Activated naive CD4-positive, alpha-beta T cell (primary cell): ENCODE measurements at places on chromosomes 2 and 18.

GRCh38 chr18:31497836-31498573 is at the start of gene DSG2:
DSG2 (plus strand) TSS chr18:31498177; CDS start chr18:31498252, 75 bp downstream.
- no peak for DNase-seq

- DNase-seq, result no peak
These were observed 70.0 kb downstream of the HDAC4 start for GRCh38 chr2:239330836-239331235.

DNA sequence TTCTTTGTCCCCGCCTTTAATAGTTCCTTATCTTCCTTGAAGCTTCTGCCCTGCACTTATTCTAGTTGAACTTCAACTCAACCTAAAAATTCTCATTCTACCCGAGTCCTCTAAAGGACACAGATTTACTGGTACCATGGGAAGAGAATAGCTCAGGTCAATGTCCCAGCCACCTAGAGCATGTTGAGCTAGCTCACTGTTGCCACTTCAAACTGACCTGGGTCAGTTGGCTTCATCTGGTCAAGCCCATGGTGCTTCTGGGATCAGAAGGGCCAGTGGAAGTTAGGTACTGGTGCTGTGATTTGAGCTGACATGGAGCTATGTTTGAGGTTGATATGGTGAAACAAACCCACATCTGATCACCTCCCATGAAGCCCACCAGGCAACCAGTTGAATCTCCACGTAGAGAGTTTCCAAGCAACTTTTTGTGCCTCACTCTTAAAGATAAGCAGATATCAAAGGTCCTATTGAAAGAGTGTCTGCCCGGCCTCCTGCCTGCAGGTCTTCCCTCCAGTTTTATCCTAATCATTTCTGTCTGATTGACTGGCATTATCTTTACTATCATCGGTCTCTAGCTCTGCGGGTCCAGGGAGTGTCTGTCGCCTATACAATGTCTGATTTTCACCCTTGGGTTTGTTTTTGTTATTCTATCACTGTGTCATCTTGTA is 17.2 kb downstream of the GREB1 start:
- no peak for DNase-seq

DNA sequence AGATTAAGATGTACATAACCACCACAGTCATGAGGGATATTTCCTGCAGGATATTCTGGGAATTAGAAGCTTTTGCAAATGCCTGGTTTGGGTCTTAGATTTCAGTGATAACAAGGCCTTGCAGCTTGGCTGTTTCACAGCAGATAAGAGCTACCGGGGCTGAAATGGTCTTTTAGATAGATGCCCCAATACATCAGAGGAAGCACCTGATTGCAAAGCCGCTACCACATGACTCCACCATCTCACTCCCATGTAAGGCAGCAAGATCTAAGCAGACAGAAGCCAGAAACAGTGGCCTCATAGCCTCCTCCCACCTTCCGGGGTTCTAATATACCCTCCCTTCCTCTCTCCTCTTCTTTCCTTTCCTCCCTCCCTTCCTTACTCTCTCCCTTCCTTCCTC is 31.1 kb upstream of the EPG5 start:
- DNase-seq, result no peak

DNA sequence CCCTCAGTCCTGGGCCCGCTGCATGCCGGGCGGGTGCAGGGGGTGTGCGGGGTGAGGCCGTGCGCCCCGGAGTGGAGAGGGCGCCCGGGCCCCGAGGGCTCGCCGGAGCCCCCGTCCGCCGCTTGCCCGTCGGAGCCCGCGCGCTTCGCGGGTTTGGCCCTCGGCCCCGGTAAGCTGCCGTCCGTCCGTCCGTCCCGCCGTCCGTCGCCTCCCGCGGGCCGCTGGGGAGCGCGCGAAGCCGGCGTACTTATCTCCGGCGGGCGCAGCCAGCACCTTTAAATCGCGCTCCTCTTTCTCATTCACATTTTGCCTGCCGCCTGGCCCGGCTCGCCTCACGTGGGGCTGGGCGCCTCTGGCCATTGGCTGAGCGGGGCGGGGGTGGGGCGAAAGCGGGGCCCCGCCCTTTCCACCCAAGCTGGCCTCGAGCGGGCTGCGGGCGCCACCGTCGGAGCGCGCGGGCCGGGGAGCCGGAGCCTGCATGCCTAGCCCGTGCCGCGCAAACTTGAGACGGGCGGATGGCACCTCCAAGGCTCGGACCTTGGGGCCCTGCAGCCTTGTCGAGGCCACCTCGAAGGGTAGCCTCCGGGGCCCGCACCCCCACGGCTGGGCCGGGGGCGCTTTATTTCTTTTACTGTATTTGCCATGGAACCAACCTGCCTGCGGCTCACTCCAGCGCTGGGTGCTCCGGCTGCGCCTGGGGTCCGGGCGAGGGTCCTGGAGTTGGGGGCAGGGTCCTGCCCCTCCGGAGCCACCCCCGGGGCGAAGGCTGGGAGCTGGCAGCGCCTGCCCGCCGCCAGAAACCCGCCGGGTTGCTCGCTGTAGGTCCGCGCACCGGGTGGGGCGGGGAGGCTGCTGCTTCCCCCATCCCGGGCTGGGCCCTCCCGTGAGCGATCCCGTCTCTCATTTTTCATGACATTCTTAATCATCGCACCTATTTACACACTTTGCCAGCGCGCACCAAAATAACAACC is at the start of gene GBX2:
TSS of gene GBX2 (minus strand) at position 277 of the 971 bp plus-strand sequence. CDS start 415 bp downstream, outside the sequence.
- DNase-seq, result no peak

GRCh38 chr18:2794159-2794558 is 52.6 kb upstream of the EMILIN2 start:
- DNase-seq, result no peak

DNA sequence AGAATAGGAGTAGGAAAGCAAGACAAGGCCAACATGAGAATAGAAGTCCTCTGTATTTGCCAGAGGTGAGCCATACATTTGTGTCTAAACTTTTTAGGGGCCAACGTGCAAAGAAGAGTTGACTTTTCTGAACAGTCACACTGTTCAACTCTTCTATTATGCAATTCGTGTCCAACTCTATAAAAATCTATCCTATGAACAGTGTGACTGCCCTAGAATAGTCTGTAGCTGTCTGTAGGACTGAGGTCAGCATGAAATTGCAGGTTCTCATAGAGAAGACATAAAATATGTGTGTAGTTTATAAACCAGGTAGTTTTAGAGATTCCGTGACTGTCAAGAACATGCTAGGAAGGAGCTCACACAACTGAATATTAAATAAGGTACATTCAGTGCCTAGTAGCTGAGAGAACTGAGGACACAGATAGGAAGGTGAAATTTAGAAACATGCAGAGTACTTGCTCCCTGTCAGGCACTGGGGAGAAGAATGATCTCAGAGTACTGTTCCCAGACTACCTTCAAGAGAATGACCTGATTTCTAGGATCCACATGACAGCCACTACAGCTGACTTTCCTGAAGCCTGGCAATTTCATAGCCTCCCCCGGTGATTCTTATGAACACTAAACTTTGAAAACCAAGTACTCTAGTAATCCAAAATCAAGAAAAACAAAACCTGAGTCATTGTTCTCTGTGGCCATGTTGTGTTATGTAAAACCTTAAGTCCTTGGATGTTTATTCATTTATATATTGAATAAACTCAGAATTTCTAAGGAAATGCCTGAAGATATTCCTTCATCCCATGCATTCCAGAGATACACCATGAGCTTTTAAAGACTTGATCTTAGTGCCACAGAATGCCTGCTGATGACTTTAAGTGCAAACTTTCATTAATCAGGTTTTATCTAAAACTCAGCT is 201.5 kb upstream of the BOD1L2 start:
- no peak for DNase-seq

DNA sequence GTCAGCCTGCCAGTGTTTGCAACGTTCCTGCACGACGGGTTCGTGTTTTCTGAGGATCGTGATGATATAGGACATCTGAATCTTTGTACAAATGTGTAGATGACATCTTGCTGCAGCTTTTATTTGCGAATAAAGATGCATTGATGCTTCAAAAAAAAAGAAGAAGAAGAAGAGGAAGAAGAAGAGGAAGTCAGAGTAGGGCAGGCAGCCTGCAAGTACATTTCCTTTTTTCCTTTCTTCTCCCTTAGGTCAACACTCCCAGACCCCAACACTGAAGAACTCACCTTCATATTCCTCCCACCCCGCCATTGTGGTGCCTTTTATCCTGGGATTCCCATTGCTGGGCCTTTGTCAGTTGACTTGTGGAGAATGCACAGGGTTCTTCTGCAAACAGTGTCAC is 91.5 kb downstream of the FHOD3 start:
- DNase-seq, result no peak

DNA sequence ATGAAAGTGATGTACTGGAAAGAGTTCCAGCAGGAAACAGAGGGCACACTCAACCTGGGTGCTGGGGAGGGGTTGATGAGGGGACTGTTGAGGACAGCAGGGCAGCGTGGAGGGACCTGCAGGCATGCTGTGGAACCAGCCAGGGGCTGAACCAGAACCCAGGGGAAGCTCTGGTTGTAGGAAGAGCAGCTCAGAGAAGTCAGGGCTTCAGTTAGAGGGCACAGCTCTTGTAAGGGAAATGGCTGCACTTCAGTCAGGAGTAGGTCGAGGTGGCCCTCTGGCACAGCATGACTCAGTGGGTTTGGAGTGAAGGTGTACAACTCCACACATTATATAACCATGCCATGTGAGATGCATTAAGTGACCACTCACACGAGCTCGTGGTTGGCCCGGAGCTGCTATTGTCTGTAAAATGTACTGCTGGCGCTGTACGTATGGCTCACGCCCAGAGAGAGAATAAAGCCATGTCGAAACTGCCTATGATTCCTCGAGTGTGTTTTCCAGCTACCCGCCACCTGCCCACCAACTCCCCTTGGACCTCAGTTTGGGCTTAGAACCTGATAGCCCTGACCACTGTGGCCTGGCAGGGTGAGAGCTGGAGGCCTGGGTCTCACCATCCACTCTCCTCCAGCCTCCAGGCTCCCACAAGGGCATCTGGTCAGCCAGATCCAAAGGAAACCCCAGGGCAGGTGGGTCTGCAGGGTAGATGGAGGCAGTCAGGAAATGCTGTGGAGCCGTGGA is 136.5 kb upstream of the HS6ST1 start:
- no peak for DNase-seq

- DNase-seq, result no peak
These were observed 99.4 kb upstream of the GALNT5 start for GRCh38 chr2:157158111-157158510.

DNA sequence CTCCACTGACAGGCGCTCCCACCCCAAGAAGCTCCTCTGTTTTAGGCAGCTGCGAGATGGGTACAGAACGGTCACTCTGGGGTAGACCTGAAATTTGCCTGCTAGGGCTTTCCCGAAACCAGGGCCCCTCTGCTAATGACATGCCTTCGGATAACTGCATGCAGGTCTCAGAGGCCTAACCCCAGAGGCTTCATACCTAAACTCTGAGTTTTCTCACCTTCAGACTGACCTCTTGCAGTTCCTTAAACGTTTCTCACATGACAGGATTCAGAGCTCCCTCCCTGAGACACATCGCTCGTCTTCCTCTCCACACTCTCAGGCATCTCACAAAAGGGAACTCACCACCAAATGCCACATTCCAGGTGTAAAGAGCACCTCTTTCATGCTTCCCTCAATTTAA is 11.3 kb upstream of the KLHL29 start:
- no peak for DNase-seq

DNA sequence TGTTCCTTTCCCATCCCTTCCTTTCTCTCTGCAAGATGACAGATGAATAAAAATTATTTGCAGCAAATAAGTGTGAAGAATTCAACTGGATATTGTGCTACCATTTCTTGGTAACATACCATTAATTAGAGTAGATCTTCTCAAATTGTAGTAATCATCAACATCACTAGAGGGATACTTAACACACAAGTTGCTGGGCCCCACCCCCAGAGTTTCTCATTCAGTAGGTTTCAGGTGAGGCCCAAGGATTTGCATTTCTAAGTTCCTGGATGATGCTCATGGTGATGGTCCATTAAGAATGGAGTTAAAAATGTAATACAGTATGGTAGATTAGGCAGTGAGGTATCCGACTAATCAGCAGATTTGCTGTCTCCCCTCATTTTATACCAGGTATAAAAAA is 594.0 kb downstream of the ERBB4 start:
- no peak for DNase-seq

DNA sequence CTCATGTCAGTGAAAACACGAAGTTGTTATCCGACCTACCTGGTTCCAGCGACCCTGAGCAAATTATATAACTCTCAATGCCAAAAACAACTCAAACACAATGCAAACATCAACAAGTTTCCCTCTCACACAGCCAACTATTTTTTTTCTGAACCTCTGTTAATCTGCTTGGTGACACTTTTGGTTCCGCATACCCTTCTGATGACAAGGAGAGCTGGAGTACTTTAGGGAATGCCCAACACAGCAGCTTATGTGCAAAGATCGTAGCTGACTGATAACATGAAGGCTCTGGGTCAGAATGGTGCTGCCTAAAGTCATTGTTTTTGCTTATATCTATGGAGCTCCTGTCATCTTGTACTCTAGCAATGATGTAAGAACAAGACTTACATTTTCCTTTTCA is 72.7 kb upstream of the CCDC68 start:
- no peak for DNase-seq

DNA sequence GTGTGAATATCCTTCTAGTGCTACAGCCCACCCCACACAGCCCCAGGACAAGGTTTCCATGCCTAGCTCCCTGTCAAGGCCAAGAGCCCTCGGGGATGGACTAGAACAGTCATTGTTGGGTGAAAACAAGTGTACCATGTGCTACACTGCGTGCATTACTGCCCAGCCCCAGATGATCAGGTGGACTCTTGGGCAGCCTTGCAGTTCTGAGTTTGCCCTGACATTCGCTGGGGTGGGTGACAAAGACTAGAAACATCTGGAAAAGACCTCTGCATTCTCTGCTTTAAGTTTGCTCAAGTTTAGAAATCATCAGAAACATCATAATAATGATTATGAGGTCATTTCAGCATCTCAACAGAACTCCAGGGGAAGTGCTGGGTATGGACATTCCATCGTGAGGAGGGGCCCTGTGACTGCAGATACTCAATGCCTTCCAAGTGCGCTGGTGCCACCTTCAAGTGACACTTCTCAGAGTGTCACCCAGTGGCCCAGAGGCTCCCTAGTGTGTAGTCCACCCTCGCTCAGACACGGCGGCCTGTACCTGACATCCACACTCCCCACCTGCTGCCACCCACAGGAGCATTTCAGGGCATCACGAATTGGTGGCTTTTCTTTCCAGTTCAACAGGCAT is 5.3 kb upstream of the PXDN start:
- DNase-seq, result no peak

GRCh38 chr2:102401456-102401855 is 21.5 kb upstream of the IL18RAP start:
- DNase-seq, result no peak

DNA sequence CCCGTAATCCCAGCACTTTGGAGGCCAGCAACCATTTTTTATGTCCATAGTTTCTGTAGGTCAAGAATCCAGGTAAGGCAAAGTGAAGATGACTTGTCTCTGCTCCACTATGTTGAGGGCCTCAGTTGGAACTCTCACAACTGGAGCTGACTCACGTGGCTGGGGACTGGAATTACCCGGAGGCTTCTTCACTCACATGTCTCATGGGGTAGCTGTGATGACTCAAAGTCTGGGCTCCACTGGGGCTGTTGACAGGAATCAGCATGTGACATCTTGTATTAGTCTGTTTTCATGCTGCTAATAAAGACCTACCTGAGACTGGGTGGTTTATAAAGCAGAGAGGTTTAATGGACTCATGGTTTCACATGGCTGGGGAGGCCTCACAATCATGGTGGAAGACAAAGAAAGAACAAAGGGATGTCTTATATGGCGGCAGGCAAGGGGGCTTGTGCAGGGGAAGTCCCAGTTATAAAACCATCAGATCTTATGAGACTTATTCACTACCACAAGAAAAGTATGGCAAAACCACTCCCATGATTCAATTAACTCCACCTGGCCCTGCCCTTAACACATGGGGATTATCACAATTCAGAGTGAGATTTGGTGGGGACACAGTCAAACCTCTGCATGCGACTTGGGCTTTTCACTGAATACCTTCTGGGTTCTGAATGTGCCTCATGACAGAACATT is 7.8 kb upstream of the PPP1R1C start:
- DNase-seq, result no peak

GRCh38 chr2:89763581-89764485 is 1072.4 kb downstream of the RPIA start:
- DNase-seq, result no peak
